IMR-90 (cell line): ENCODE measurements at places on chromosomes 5 and 9.

GRCh38 chr9:34430843-34431437 is 27.4 kb downstream of the FAM219A start:
- no peak overlapping the region for H3K4me3 ChIP-seq
- no peak overlapping the region for H3K27ac ChIP-seq
- peaks cover 4% of the 10 kb centered on the region for H3K4me1 ChIP-seq
- H3K36me3 ChIP-seq: no peaks in the 10 kb centered on the region

GRCh38 chr9:95129476-95130291 is 187.8 kb downstream of the FANCC start:
- H3K36me3 ChIP-seq: no peaks in the 10 kb centered on the region
- H3K27me3 ChIP-seq: no peaks in the 10 kb centered on the region
- no peak overlapping the region for H3K4me3 ChIP-seq
- peaks cover 2% of the 10 kb centered on the region; the same call in 1 of the 2 replicates for H3K4me1 ChIP-seq
- DNase-seq: no peak

DNA sequence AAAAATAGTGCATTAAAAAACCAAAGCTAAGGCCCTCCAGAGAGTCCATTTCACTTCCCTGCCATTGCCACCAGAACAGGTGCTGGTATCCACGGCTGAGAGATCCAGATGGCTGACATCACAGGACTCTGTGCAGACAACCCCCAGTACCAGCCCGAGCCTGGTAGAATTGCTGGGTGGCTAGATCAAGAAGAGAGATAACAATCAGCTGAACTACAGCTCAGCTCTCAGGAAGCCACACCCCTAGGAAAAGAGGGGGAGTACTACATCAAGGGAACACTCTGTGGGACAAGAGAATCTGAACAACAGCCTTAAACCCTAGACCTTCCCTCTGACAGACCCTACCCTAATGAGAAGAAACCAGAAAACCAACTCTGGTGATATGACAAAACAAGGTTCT is 73.8 kb upstream of the SLIT3 start:
- H3K27ac ChIP-seq: no peak overlapping the region
- no peaks in the 10 kb centered on the region for H3K27me3 ChIP-seq
- H3K4me1 ChIP-seq: no peaks in the 10 kb centered on the region

DNA sequence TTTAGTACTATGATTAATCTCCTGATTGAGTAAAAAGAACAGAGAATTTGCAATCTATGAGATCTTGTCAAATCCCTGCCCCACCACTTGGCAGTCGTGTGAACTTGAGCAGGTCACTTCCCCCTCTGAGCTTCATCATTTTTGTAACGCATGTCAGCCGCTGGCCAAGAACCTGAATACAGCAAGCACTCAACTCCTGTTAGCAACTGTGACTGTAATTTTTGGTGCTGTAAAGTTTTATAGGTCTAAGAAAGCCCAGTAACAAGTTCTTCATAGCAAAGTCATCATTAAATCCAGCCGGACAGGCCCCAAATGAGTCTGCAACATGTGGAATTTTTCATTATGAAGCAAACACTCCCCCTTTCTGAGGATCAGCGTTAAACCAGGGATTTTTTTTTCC is 49.4 kb downstream of the DRD1 start:
- no peaks in the 10 kb centered on the region; the same call in 1 of the 2 replicates for H3K27me3 ChIP-seq
- no peak overlapping the region for H3K4me3 ChIP-seq
- no peaks in the 10 kb centered on the region for H3K36me3 ChIP-seq
- H3K27ac ChIP-seq: no peak overlapping the region
- no peaks in the 10 kb centered on the region for H3K4me1 ChIP-seq

- H3K4me3 ChIP-seq: no peak overlapping the region
- H3K27ac ChIP-seq: no peak overlapping the region
- DNase-seq: peak; percentile 67
- no peaks in the 10 kb centered on the region for H3K27me3 ChIP-seq
These were observed 109.0 kb downstream of the DPYSL3 start for GRCh38 chr5:147400881-147401280.

GRCh38 chr5:2153802-2154201 is 271.1 kb upstream of the IRX4 start:
- H3K36me3 ChIP-seq: no peaks in the 10 kb centered on the region
- no peak for DNase-seq
- no peak overlapping the region for H3K4me3 ChIP-seq
- no peak overlapping the region for H3K27ac ChIP-seq
- H3K4me1 ChIP-seq: no peaks in the 10 kb centered on the region
- H3K27me3 ChIP-seq: no peaks in the 10 kb centered on the region
